Activated CD8-positive, alpha-beta T cell treated with anti-CD3 and anti-CD28 coated beads for 36 hours (primary cell): ENCODE measurements at places on chromosomes 12 and 14.
A peak's percentile ranks its signal among the peaks of the same experiment; 100 is the strongest.

DNA sequence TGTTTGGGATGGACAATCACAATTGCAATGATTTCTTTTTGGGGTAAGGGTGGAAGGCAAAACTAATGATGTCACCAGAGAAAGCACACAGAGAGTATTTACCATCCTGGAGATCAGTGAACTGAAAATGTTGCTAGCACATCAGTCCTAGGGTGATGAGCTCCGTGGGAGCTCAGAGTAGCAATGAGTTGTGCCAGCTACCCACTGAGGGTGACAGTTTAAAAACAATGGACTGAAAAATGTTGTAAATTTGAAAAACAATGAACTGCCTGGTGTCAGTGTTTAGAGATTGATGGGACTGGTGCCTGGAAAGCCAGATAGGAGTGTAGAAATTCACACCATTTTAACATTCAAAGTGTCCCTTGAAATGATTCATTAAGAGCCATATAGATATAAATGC, 198.5 kb downstream of the ATP23 start:
- DNase-seq, result no peak

DNA sequence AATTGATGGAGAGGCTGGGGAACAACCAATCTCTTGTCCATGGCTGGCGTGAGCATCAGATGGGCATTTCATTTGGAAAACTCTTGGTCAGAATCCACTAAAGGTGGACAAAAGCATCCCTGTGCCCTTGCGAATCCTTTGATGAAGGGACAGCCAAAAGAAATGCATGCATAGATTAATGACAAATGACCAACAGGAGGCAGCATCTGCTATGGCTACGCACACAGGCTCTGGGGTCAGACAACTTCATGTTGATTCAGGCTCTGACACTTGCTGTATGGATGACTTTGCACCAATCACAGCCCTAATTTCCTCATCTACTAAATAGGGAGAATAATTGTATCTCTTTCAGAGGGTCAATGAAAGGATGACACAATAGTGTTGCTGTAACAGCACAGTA, 117.5 kb downstream of the ASCL4 start:
- DNase-seq, result peak; percentile 17

DNA sequence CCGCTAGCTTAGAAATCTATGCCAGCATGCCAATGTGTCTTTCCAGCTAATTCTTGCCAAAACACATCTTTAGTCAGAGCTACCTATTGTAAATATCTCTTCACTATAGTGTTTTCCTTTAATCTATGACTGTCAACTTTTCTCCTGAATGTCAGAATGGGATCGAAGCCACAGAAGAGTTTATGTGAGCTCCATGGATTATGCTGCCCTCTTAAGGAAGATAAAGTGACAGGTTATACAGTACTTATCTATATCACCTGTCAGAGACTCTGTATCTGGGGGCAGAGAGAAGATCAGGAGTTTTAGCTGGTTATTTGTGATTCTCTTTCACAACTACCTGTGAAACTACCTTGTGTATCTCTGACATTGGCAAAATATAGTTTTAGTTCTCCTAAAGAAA, 204.3 kb upstream of the SEL1L start:
- no peak for DNase-seq

DNA sequence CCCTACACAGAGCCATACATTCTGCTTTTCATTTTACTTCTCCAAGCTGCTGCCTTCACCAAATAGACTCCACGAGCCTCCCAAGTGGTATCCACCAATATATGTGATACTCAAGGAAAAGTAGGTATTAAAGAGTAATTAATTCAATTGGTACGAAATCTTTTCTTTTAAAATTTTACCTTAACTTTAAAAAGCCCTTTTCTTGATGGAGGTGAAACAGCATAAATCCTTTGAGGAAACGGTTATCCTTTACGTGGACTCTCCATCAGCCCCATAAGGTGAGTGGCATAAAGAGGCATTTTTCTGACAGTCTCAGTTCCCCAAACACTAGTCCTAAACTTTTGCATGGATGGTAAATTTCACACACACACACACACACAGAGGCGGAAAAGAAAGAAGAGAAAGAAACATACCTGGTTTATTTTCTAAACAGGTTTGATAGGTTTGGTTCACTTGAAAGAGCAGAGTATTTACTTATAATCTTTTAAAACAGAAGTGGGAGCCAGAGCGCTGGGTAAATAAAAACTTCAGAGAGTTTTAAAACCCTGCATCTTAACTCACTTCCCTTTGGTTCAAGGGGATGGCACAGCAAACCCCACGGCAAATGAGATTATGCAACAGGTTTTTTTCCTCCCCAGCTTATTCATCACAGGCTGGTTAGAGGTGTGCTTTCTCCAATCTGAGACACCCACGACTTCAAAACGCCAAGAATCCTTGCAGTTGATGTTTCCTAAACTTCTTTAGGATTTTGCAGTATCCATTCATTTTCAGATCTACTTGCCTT, 1.9 kb downstream of the DUSP16 start:
- DNase-seq, result peak; percentile 66
